ENCODE measurements at places on chromosomes 7 and 10.

- DNase-seq, result no peak
These were observed 55.4 kb downstream of the MAP3K8 start for GRCh38 chr10:30489346-30489745.

DNA sequence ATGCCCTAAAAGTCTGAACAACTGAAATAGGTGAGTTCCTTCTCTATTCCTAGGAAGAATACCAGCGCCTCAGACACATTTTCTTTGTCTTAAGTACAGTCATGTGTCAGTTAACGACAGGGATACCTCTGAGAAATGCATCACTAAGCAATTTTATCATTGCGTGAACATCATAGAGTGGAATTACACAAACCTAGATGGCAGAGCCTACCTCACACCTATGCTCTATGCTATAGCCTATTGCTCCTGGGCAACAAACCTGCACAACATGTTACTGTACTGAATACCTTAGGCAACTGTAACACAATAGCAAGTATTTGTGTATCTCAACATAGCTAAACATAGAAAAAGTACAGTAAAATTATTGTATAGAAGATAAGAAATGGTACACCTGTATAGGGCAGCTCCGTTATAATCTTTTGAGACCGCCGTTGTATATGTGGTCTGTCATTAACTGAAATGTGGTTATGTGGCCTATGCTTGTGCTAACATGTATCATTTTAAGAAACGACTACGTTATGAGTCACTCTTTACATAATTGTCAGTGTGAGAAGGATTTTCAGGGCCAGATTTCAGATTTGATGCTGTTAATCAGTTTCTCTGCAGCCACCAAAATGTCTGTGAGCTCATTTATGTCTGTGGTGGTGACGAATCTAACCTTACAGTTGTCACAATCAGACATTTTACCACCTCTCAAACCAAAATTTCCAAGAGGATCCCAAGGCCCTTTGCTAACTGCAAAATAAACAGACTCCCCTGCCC lies 66.1 kb upstream of the STK17A start:
- DNase-seq, result peak; percentile 12

- no peak for DNase-seq
These were observed 136.8 kb downstream of the LCOR start for GRCh38 chr10:96968682-96969423.

GRCh38 chr10:17831896-17832295 lies 22.7 kb downstream of the MRC1 start:
- no peak for DNase-seq

DNA sequence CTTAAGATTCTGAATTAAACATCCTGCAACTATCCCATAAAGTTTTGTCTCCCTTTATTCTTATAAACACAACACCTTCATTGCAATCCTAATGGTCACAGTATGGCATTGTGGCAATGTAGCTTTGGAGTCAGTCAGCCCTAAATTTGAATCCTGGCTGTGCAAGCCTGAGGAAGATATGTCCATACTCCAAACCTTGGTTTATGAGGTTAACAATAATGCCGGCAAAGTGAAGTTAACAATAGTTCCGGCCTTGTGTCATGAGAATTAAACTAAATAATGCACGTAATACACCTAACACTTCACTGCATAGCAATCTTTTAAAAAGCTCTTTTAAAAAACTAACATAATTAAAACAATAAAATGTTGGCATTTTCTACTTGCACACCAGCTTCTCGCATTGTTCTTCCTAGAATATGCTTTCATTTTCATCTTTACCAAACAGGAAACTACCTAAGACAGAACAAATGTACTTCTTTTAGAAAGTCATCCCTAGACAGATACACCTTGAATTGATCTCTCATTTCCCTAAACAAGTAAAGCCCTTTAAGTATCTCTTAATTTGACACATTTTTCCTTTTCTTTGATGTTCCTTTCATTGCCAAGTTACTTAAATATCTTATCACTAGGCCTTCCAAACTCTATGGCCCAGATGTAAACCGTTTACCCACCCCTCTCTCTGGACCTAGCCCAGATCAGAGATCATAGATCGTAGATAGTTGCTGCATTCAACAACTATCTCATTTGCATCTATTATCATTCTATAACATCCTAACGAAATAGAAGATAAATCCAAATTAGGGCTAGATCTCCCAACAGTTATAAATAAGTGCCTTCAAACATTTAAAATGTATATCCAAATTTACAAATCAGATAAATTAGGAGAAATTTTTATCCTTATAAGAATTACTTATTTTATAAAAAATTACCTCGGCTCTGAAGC lies 66.7 kb downstream of the CREB3L2 start:
- no peak for DNase-seq

DNA sequence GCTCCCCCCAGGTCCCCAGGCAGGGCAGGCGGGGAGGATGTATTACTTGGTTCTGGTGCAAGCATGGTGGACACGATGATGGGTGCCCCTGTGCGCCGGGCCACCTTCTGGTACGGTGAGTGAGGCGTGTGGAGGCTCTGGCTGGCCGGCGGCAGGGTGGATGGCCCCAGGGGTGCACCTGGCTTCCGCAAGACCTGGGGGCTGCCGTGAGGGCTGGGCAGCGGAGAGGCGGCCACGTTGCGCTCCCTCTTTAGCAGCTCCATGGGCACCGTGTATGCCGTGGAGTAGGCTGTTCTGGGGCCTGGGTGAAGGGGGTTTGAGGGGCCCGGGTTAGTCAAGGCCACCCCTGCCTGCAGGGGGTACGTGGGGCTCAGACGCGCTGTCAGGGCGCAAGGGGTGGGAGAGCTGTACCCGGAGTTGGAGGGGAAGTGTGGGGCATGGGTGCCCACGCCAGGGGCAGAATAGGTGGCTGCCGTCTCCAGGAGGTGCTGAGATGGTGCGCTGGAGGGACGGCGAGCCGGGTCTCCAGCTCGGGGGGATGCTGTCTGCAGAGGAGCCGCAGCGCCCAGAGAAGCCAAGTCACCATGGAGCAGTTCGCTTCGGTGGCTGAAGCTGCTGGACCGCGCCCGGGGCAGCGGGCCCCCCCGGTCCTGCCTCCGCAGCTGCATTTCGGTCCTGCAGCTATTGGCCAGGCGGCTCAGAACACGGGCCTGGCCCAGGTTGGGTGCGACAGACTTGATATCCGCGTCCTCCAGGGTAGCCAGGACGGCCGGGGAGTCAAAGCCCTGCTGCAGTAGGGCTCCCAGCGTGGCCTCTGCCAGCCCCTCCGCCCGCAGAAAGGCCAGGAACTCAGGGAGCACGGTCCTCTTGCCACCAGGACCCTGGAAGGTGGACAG lies 84.4 kb downstream of the ZRANB1 start:
- DNase-seq, result no peak

GRCh38 chr10:46787321-46787615 lies 124.0 kb upstream of the PTPN20 start:
- DNase-seq, result peak; percentile 60

DNA sequence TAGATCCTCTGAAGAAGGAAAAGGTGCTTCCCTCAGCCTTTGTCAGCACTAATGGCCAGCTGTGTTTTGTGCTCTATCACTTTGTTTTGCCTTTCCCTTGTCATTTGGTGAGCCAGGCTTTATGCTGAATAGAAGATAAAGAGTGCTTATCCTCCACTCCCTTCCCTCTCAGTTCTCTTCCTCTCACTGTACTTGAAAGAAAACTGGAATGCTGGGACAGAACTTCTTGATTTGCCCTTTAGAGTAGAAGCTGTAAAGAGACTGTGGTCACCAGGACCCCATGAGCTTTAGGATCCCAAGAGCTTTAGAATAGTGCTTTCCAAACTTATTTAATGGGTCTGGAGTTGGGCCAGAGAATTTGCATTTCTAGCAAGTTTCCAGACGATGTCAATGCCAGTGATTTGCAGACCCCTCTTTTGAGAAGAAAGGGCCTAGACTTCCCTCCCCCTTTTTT lies 81.4 kb downstream of the LRRC4 start:
- DNase-seq, result no peak

GRCh38 chr7:90424720-90425119 lies 21.5 kb downstream of the CLDN12 start:
- no peak for DNase-seq

DNA sequence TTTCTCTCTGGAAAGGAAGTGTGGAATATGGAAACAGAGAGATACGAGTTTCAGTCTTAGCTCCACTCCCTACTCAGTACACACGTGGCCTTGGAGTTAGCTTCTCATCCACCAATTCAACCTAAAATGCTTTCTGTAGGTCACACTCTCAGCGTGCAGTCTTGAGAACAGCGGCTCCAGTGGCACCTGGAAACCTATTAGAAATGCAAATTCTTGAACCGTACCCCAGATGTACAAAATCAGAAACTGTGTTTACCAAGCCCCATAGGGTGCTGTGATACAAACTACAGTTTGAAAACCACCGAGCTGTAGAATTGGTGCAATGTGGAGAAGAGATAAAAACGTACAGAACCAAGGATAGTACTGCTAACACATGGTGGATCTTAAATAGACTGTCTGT lies 91.1 kb upstream of the SP4 start:
- no peak for DNase-seq

DNA sequence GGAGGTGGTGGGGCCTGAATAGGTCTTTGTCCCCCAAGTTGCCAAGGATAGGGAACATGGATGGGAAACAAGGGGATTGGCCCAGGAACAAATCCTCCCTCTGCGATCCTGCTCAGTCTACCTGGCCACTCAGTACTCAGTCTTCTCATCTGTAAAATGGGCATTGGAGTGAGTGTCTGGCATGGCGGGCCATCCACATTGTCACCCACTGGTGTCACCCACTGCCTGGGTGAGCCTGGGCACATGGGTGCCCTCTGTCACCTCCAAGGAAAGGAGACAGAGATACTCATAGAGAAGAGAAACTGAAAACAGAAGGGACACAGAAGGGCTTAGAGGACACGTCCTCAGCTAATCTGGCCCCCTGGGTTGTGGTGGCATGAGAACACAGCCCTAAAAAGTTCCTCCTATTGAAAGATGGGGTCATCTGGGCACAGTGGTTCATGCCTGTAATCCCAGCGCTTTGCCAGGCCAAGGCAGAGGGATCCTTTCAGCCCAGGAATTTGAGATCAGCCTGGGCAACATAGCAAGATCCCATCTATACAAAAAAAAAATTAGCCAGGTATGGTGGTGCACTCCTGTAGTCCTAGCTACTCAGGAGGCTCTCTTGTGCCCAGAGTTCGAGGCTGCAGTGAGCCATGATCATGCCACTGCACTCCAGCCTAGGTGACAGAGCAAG lies 12.5 kb upstream of the TNRC18 start:
- DNase-seq, result no peak

GRCh38 chr10:12960941-12961340 lies 40.6 kb downstream of the CCDC3 start:
- DNase-seq, result no peak

DNA sequence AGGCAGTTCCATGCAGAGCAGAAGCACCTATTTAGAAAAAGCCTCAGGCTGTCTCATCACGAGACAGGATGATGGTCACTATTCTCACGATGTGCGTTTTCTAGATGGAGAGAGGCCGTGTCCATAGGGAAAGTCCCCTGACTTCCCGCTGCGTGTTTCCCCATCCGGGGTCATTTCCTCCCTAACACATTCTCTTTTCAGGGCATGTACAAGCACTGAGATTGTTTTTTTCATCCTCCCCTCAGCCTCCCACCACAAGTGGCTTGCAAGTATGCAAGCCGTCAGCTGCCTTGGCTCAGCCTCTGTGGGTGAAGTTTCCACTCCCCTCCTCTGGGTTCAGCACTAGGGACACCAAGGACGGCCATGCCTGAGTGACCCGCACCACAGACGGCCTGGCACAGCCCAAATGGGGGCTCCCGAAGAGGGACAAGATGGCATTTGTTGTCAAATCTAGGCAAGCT lies 2.7 kb upstream of the CALML5 start:
- no peak for DNase-seq

GRCh38 chr10:89785095-89785494 lies 83.7 kb downstream of the KIF20B start:
- DNase-seq, result peak; percentile 8

GRCh38 chr10:118339111-118339510 lies 3.0 kb downstream of the FAM204A start:
- DNase-seq, result no peak

- DNase-seq, result peak; percentile 74
These were observed 60.8 kb upstream of the SORCS3 start for GRCh38 chr10:104580321-104580720.

- no peak for DNase-seq
These were observed 101.2 kb downstream of the DYNC2I1 start for GRCh38 chr7:158957510-158957906.

DNA sequence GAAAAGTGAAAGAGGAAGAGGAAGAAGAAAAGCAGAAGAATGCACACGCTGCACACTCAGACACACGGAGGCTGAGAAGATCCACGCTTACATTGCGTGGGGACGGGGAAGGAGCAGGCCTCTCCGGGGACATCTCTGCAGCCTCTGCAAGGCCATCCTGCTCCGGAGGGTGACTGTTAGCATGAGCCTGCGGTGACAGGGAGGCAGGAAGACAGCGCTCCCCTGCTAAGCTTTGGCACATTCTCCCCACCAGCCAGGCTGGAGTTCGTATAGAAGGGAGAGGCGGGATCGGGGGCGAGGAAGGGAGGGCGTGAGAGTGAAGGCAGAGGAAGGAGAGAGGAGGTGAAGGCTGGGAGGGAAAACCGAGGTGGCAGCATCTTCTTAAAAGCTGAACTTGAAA lies 366.0 kb upstream of the SHH start:
- no peak for DNase-seq

DNA sequence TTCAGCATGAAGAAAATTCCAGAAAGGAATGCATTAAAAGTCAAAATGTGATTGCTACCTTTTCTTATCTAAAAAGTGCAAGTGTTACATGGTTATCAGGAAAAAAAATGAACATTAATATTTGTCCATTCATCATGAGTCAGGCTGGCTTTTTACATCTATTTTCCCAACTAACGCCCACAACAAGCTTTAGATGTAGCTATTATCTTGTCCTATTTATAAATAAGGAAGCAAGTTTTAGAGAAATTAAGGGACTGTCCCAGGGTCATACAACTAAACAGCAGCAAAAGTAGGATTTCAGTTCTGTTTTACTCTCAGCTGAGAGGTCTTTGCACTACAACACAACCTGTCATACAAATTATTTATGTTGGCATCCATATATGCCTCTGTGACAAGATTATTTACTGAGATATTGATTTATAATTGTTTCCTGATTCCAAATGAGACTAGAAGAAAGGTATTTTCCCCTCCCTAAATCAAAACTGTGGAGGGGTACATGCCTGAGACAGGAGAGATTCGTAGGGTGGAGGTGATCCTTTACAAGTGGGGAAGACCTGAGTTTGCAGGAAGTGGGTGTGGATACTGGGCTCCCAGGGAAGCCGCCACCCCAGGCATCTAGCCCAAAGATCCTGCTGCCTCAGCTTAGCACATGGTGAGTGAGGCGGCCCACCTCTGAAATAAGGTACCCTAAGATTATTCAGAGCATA lies 57.2 kb upstream of the ARID5B start:
- DNase-seq, result no peak

DNA sequence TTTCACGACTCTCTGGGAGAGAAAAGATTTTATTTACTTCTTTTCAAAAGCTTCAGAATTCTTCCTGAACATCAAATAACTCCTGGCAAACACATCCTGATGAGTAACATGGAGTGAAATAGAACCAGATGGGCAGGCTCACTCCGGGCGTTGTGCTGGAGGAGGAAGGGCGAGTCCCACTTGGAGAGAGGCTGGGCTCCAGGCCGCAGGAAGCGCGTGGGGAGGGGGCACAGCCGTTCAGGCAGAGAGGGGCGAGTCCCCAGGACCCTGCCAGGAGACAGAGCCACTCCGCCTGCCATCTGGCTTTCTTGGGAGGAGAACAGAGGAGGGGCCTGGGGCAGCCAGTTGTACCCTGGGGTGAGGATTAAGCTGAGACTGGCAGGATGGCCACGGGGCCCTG lies 265.9 kb upstream of the ZMIZ1 start:
- DNase-seq, result peak; percentile 54

- no peak for DNase-seq
These were observed 145.0 kb downstream of the ADAM12 start for GRCh38 chr10:126243306-126243705.

Measured in EL (cell line).